ENCODE measurements at places on chromosomes 5 and 9.

GRCh38 chr5:172104021-172104420 is 84.0 kb downstream of the STK10 start:
- no peak for DNase-seq

- no peak for DNase-seq
Observed at GRCh38 chr9:68869022-68869421, 144.9 kb downstream of the PRKACG start.

GRCh38 chr9:99478469-99479027 is 256.5 kb downstream of the SEC61B start:
- DNase-seq: no peak

- peak; percentile 86 for DNase-seq
Observed at GRCh38 chr5:175478384-175479124, at the start of gene SFXN1. Gene SFXN1, plus strand, starts transcription at chr5:175478560. Its CDS starts 13,544 bp downstream, at chr5:175492104.

DNA sequence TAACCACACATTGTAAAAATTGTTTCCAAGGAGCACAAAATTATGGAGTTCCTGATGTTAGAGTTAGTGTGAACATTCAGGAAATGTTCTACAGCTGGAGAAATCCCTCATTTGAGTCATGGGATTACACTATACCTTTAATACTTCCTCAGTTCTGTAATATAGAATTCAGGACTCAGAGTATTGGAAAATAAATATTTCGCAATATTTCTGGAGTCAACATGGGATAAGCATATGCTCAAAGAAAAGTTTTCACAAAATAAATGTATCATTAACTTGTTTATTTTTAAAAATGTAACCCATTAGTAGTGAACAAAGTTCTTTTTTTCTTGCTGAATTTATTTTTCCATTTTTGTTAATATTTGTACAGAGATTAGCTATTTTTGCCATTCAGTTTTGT is 8.6 kb downstream of the CYLC2 start:
- DNase-seq: no peak

- DNase-seq: no peak
Observed at GRCh38 chr9:91900797-91901177, 49.2 kb downstream of the ROR2 start.

- peak; percentile 70 for DNase-seq
Observed at GRCh38 chr9:37302277-37302676, 120.2 kb upstream of the GRHPR start.

DNA sequence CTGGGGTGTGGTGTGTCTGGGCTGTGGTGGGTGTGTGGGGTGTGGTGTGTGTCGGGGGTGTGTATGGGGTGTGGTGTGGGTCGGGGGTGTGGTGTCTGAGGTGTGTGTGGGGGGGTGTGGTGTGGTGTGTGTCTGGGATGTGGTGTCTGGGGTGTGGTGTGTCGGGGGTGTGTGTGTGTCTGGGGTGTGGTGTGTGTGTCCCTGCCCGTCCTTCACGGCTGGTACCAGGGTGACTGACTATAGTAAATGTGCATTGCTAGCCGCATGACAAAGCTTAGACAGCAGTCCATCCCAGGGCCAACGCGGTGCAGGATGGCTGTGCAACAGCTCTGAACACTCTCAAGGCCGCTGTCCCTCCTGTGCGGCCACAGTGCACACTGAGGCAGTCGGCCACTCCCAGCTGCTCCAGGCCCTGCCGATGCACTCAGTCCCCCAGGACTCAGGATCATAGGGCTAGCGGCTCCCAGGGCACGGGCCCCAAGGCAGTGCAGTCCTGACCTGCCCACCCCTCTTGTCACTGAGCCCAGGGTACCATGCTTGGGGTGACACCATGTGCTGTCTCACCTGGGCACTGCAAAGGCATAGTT is 54.0 kb downstream of the SECISBP2 start:
- no peak for DNase-seq

- no peak for DNase-seq
Observed at GRCh38 chr9:7303907-7304626, 495.5 kb downstream of the DMAC1 start.

DNA sequence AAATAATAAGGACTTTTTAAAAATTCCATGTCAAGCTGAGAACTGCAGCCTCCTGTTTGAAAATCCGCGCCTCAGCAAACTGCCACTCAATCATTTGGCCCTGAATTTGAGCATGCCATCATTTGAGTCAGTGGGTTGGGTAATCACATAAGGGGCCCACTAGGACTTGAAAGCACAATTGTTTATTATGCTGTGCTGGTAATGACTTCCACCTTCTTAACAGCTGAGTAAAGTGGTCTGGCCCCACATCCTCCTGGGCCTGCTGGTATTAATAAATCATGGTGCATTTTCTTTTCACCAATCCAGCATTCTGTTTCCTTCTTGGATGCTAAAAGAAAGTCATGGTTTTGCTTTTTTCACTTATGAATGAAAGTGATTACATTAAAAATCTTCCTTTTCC is 103.0 kb upstream of the CTSL start:
- DNase-seq: no peak

GRCh38 chr5:82296929-82297328 is 18.8 kb upstream of the RPS23 start:
- no peak for DNase-seq

- DNase-seq: no peak
Observed at GRCh38 chr9:81069923-81070322, 619.4 kb downstream of the TLE1 start.

- DNase-seq: no peak
Observed at GRCh38 chr9:14198047-14198840, 115.7 kb downstream of the NFIB start.

- DNase-seq: no peak
Observed at GRCh38 chr5:19753579-19753978, 234.4 kb downstream of the CDH18 start.

- DNase-seq: peak; percentile 23
Observed at GRCh38 chr9:75889977-75890471, 449 bp upstream of the PCSK5 start.

GRCh38 chr5:123093601-123094236 is 4.7 kb downstream of the PRDM6 start:
- no peak for DNase-seq

DNA sequence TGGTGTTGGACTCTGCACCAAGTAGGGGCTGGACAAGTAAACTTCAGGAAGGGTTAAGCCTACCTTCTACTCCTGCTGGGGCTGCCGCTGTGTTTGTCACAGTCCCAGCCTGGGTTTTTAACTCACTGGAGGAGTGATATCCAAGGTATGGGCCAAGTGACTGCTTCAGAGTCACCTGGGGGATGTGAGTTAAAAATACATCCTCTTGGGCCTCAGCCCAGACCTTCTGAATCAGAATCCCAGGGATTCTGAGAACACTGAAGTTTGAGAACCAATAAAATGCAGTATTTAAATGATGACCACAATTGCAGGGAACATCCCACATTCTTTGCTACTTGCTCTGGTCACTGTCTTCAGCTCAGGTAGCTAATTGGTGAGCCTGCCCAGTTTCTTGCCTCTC is 95.1 kb upstream of the DNAH5 start:
- no peak for DNase-seq

DNA sequence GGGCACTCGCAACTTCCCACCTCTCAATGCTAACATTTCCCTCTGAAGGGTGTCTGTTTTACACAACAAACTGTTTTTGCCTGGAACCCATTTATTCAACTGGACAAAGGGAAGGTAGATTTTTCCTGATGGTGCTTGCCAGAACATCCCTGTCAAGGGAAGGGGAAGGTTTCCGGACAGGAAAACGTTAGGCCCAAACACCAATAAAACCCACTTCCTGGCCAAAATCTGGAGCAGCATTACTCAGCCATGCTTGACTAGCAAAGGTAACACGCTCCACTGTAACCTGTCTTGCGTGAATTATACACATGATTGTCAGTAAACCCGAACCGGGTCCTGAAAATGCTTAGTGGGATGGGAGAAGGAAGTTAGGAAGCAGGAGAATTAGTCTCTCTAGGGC is 90.2 kb downstream of the SAXO1 start:
- no peak for DNase-seq

DNA sequence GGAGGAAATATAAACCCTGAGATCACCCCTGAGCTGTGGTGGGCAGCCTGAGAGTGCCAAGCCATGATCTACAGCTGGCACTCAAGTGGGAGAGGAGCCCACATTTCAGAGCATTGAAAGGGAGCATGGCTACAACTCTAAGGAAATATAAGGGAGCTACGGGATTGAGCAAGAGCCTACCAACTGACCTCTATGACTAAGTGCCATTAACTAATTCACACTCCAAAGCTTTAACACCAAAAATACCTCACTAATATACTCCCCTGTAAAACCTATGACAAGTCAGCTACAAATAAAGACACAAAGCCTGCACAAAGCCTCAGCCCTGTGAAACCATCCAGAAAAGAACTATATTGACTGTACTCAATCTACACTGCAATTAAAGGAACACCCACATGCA is 286.8 kb upstream of the RPS23 start:
- no peak for DNase-seq

DNA sequence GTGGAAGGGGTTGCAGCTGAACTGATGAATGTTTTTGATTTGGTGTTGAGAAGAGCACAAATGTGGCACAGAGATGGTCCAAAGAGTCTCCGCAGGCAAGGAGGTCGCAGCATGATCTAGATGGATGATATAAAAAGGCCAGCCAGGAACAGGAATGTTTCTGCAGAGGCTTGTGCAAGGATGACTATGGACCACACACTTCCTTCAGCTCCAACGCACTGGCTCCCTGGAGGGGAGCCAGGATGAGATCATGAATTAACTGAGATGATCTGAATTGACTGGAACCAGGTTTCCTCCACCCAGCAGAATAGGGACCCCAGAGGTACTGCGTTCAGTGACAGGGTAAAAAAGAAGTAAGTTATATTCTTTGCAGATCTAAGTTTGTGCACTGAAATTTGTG is 89.0 kb downstream of the ARSB start:
- no peak for DNase-seq

DNA sequence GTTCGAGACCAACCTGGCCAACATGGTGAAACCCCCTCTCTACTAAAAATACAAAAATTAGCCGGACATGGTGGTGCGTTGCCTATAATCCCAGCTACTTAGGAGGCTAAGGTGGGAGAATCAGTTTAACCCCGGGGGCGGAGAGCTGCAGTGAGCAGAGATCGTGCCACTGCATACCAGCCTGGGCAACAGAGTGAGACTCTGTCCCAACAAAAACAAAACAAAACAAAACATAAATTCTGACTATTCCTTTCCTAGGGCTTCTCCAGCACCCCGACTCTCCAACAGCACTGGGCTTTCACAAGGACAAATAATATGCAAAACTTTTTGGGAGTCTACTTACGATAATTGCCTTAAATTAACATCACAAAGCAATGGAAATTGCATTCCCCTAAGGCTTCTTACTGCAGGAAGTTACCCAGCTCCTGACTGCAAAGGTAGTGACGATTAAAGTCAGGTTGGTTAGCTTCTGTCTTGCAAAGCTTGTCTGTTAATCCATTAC is 15.9 kb upstream of the CDKN2AIPNL start:
- DNase-seq: no peak

DNA sequence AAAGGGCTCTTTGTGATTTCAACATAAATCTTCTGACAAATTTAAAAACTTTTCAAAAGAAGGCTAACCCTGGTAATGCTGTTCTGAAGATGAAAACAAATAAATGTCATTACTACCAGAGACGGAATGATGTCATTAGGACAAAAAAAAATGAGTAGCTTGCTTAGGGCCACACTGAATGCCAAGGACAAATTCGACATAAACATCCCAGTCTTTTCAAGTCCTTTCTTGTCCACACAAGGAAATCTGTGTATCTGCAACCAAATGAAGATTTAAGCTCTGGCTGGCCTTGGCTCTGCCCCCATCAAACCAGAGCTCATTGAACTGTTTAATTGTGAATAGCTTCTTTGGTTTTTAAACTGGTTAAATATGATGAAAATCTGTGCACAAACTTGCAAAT is 592.7 kb downstream of the TLE1 start:
- DNase-seq: no peak

DNA sequence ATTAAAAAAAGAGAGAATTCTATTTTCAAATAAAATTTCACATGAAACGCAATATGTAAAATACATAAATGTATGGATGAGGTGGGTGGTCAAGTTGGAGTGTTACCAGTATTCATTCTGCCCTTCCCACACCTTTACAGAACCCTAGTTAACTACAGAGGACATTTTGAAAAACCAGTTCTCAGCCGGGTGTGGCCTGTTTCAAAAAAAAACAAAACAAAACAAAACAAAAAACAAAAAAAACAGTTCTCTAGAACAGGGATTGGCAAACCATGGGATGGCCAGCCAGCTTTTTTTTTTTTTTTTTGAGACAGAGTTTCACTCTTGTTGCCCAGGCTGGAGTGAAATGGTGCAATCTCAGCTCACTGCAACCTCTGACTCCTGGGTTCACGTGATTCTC is 28.4 kb upstream of the HK3 start:
- DNase-seq: no peak
